ENCODE measurements at places on chromosomes 3 and 15. TPM values are rescaled to one million over a fixed set of nuclear protein-coding genes. Genes with fewer than 3 reads are reported as not detected.
A peak's percentile ranks its signal among the peaks of the same experiment; 100 is the strongest.

RHCG gene
- total RNA-seq, result not detected

DNA sequence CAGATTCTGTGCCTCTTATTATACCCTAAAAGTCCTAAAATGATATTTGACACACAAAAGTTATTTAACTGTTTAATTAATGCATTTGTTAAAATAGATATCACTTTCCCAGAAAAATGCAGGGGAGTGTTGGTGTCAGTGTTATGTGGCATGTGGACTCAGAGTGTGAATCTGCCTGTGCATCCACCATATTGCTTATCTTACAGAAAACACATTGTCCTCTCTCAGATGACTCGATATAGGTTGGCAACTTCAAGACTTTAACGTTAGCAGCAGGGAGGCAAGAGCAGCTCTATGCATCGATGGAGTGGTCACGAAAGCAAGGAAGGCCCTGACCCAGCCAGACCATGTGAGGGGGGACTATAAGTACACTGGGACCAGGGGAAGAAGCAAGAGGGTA lies 165.4 kb upstream of the DCBLD2 start:
- no peak for DNase-seq

GRCh38 chr3:192422321-192422996 lies 304.9 kb downstream of the FGF12 start:
- DNase-seq, result peak; percentile 35

DNA sequence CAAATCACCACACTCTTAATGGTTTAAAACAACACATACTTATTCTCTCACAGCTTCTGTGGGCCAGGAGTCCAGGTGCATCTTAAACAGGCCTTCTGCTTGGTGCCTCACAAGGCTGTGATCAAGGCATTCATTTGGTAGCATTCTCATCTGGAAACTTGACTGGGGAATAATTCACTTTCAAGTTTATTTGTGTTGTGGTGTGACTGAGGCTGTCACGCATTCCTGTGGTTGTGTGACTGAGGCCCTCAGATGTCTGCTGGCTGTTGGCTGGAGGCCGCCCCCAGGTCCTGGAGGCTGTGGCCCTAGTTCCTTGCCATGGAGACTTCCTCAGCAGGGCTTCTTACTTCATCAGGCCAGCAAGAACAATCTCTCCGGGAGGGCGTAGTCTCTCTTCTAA lies 16.9 kb upstream of the FAM3D start:
- peak; percentile 38 for DNase-seq

Data from Caki2 (cell line).